ENCODE measurements at places on chromosomes 11 and 22.

DNA sequence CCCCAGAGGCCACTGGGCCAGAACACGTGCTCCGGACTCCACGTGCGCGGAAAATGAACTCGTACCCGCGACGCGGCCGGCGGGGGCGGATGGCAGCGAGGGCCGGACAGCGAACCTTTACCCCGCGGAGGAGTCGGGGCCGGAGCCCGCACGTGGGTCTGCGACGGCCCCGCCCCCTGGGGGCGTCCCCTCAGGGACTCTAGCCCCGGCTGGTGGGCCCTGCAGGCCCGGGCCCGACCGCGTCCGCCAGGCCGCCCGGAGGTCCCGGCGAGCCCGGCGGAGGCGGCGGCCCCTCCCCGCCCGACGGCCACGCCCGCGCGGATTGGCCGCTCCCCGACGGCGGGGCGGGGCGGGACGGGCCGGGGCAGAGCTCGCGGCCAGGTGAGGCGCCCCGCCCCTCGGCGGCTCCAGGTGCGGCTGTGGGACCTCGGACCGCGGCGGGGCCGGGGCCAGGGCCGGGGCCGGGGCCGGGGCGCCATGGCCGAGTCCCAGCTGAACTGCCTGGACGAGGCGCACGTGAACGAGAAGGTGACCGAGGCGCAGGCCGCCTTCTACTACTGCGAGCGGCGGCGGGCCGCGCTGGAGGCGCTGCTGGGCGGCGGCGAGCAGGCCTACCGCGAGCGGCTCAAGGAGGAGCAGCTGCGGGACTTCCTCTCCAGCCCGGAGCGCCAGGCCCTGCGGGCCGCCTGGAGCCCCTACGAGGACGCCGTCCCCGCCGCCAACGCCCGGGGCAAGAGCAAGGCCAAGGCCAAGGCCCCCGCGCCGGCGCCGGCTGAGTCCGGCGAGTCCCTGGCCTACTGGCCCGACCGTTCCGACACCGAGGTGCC, at the start of gene FAM83F:
Gene FAM83F (plus strand): TSS at position 389 of the 827 bp plus-strand sequence. CDS start 89 bp downstream, at position 478.
- no peak for DNase-seq

GRCh38 chr11:106091480-106092123, 14.1 kb downstream of the AASDHPPT start:
- no peak for DNase-seq

- no peak for DNase-seq
Measured at GRCh38 chr11:114033572-114033971, 25.9 kb upstream of the ZBTB16 start.

- no peak for DNase-seq
Measured at GRCh38 chr11:121521145-121522042, 68.6 kb upstream of the SORL1-AS1 start.

DNA sequence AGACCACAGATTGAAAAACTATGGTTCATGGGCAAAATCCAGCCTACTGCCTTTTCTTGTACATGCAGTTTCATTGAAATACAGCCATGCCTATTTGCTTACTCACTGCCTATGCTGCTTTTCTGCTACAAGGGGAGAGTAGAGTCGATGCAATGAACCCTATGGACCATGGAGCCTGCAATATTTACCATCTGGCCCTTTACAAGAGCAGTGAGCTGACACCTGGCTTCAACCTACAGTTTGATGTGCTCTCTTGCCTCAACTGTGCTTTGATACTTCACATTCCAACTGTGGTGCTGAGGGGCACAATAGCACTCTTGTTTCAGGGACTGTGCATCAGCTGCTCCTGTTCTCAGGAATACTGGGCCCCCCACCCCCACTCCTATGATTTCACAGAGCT, 239.5 kb upstream of the SORL1-AS1 start:
- no peak for DNase-seq

DNA sequence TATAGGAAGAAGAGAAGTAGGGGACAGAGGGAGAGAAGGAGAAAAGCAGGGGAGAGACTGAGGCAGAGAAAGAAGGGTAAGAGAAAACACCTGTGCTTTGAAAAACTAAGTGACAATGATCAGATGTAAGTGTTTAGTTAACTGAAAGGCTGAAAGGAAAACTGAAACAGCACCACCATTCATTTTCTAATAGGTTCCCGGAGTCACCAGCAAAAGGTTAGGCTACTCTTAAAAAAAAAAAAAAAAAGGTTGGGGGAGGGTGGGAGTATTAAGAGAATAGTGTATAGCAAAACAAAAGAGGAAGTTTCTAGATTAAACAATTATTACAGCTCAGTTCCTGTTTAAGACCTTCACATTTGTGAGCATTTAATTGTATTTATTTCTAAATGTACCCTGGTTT, 113.8 kb downstream of the CADM1 start:
- no peak for DNase-seq

DNA sequence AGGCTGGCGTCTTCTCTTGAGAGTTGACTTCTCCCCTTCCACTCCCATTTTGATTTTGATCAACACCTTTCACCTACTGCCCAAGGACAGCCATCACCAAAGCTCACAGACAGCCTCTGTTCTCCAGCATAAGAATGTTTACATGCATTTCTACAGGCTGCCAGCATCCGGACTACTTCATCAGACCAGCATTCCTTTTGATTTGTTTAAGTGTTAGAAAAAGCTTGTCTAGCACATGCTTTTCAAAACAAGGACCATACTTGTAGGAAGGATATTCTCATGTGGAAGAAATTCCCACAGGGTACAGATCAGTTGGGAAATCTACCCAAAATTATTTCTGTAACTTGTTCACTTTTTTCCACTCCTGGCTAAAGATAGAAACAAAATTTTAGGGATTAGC, 6.2 kb upstream of the KCNA4 start:
- DNase-seq: no peak

- DNase-seq: no peak
Measured at GRCh38 chr11:124301548-124301947, 12.2 kb downstream of the OR8D1 start.
